Retinal pigment epithelial cell (primary cell): ENCODE measurements at places on chromosomes 5 and 9.

DNA sequence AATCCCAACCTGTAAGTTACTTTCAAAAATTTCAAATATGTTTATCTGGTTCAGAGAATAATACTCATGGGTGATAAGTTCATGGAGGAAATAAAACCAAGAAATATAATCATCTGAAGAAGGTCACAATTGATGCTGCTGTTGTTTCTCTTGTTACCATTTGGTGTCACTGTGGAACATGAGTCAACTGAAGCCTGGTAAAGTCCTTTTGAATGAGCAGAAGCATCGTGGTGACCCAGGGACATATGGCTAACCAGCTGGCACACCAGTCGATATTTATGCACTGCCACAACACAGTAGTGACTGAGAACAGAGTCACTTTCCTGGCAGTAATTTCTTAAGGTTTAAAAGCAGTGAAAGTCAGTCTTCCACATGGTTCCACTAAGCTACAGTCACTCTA, 612.9 kb upstream of the TLE4 start:
- no peak for DNase-seq

DNA sequence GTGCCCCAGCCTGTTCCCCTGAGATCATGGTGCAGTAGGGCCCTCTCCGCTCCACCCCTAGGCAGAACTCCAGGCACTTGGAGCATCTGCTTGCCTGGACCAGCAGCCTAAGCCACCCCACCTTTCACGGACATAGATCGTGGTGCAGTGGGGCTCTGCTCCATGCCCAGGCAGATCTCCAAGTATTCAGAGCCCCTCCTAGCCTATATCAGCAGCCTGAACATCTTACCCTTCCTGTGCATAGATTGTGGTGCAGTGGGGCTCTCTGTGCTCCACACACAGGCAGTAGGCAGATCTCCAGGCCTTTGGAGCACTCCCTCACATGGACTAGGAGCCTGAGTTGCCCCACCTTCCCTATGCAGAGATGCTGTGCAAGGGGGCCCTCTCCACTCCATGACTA, 103.0 kb downstream of the GLIS3 start:
- DNase-seq: no peak

DNA sequence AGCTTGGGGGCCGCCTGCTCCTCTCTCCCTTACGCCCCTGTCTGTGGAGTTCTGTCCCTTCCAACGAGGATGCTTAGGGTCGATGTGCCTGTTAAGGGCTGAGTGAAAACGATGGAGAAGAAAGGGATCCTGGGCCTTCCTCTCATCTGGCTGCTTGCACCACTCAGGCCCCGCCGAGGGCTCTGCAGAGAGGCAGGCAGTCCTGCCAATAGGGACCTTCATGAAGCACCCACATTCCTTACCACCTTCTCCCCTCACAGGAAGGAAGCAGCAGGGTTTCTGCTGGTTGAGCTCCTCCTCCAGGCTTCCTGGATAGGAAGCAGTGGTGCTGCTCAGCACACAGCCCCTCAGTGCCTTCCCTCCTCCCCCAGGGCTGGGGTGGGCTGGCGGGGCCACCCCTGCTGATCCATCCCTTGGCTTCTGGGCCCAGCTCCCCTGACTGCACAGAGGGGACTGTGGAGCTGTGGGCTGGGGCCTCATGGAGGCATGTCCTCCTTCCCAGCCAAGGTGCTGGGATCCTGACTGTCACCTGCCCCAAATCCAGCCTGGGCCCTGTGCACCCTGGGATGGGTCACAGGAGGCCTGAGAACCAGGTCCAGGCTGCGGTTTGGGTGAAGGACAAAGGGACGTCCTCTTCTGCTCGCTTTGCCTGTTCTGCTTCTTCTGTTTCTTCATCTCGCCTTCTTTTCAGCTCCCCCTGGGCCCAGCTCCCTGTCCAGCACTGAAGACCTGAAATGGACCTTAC, 50.5 kb downstream of the AHRR start:
- no peak for DNase-seq

DNA sequence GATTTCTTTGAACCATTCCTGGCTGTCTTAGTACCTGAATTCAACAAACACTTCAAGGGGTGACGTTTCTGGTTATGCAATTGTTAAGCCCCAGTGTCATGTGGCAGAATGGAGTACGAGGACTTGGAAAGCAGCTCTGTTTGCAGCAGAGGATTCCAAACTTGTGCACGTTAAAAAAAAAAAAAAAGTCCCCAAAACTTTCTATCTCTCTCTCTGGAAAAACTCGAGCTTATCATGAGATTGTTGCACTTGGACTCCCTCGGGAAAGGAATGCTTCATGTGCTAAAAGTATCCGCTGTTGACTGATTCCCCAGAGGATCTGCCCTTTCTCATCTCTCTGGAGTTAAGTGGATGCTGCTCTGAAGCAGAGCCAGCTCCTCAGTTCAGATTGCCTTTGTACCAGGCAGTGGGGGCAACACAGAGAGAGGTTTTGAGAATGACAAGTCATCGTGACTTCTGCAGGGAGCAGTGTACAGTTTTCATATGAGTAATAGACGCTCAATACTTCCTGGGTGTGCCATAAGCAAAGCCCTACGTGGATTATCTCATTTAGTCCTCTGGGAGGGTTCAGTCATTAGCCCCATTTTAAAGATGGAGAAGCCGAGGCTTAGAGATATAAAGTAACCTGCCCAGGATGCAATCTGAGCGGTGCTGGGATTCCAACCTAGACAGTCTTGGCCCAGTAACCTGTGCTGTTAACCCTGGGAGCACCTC, 28.1 kb downstream of the TMOD1 start:
- DNase-seq: peak; percentile 4

DNA sequence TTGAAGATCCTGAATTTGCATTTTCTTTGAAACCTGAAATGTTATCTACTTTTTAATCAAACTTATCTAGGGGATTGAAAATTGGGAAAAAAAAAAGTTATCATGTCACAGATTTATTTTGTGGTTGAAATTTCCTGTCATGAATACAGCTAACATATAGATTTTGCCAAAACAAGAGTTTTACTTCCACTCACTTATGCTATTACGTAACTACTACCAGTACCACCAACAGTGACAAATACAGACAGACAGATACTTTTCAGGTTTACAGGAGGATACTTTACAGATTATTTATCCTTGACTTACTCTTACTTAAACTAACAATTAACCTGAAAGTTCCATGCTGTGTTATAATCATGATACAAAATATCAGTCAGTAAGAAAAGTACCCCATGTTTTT, 6.8 kb upstream of the MRPS30 start:
- no peak for DNase-seq

GRCh38 chr5:177232761-177233160, 70.8 kb downstream of the RAB24 start:
- DNase-seq: no peak

DNA sequence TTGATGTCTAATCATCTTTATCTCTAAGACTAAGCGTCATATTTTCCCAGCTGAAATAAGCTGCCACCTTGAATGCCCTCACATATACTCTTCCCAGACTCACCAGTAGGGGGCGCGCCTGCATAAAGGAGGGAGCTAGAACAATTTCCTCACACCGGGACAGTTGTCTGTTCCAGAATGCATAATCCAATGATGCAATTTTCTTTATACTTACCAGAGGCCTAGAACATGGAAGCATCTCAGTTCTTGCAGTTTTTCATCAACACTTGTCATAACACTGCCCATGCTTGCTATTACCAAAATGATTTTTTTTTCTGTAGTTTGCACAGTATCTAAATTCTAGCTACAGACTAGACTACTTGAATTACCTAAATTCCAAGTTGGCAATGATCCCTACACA, 203.9 kb downstream of the FRMD3 start:
- DNase-seq: peak; percentile 40

DNA sequence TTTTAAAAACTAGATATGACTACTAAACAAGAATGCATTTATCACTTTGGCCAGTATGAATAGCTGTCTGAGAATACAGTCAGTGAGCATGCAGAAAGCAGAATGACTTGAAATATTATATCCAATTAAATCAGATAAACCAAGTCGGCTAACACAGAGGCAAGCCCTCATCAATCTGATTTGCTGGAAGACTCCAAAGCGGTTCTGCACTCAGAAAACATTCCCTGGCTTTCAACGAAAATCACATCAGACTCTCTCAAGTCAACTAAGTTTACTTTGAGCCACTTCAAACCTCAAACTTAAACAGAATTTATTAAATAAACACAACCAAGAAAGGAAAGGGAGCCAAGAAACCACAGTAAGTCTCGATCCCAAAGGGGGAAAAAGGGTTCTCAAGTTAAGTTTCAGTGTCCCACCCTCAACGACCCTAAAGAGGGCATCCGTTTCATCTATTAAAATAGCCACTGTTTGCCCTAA, 1.4 kb downstream of the MYO10 start:
- no peak for DNase-seq

DNA sequence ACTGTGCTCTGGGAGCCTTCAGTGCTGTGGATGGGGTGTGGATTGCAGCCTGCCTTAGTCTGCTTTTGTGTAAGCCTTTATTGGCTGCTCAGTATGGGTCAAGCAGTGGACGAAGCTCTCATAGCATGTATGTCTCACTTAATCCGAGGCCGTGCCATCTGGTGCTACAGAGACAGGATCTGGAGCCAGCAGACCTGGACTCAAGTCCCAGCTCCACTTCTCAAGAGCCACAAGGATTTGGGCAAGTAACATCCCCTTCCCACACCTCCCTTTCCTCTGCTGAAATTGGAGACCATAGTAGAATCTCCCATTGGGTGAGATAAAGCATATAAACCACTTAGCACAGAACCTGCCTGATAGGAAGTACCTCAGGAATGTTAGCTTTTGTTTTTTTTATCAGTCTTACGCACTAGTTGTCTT, 23.4 kb upstream of the LECT2 start:
- no peak for DNase-seq

- DNase-seq: no peak
These were observed 17.9 kb downstream of the FGD3 start for GRCh38 chr9:92965061-92965758.

DNA sequence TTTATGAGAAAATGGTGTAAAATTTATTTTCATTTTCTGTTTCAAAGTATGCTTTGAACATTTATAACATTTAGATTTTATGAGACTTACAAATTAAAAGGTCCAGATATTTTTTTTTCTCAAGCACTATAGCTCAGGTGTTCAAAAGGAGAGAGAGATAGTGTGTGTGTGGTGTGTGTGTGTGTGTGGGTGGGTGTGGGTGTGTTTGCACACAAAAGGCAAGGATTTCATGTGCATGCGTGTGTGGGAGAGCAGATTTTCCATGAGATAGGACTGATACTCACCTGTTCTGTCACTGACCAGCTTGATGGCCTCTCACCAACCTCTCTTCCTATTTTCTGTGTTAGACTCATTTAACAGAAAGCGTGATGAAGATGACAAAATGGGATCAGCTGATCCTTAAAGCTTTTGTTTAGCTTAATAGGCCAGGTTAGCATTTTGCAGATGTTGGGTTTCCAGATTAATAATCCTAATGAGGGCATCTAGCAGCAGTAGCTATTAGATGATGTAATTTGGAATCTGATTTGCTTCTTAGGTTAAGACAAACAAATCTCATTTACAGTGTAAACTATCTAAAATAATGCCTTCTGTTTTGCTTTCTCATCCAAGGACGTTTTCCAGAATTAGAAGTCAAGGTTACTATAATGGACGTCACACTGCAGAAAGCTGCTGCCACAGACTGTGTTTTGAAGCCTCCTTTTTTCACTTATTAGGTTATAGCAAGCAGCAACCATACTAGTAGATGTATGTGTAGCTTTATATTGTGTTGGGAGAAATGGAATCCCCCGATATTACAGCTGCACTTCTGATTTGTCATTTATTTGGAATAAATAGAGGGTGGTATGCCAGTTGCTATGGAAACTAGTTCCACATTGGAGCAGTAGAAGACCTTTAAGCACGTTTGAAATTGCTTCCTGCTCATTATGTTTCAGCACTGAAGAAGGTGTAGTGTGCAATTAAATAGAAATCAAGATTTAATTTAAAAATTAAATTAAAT, 355.6 kb downstream of the TAF11L14 start:
- DNase-seq: no peak

GRCh38 chr5:36026706-36027465, 35.7 kb upstream of the UGT3A1 start:
- no peak for DNase-seq

GRCh38 chr9:114114364-114114763, 15.3 kb upstream of the KIF12 start:
- no peak for DNase-seq

GRCh38 chr5:170571281-170571731, 67.5 kb downstream of the KCNIP1 start:
- peak; percentile 61 for DNase-seq

DNA sequence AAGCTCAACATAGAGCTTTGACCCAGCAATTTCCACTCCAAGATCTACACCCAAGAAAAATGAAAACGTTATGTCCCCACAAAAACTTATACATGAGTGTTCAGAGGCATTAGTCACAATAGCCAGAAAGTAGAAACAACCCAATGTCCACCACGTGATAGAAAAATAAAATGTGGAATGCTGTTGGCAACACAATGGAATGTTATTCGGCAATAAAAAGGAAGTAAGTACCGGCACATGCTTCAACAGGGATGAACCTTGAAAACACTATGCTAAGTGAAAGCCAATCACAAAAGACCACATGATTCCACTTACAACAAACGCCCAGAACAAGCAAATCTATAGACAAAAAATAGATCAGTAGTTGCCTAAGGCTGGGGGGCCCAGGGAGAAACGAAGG, 6.0 kb downstream of the UBQLN1 start:
- peak; percentile 47 for DNase-seq

GRCh38 chr5:135504376-135504775, 31.4 kb downstream of the NEUROG1 start:
- DNase-seq: no peak

DNA sequence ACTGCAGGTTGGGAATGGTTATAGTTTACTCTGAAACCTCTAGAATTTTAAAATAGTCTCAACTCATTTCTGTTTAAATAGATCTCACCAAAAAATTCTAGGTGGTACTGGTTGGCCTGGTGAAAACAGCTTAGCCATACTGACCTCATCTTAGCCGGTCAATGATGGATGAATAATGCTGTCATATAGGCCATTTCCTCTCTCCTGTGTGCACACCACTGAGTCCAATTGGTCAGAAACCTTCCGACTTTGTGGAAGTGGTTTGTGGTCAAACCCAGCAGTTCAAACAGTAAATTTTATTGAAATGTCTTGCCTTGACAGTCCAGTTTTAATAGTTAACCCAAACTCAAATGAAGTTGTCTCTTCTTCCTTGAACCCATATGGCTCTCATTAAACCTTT, 98.6 kb downstream of the GIN1 start:
- no peak for DNase-seq

- no peak for DNase-seq
These were observed 54.0 kb upstream of the STXBP1 start for GRCh38 chr9:127557998-127558546.

DNA sequence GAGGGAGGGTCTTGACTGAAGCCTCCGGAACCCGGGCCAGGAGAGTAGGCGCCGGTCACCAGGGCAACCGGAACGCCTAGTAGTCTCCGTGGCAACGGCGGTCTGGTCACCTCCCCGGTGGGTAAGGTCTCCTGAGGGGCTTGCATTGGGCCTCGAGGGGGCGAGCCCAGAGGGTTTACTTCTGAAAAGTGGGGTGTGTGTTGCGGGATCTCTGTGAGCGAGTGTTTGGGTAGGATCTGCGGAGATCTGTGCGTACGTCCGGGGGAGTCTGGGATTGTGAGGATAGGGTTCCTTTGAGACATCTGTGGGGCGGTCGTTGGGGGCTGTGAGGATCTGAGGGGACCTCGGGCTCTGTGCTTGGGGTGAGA, at the start of gene FAM221B:
Gene FAM221B (minus strand): TSS at position 17 of the 368 bp plus-strand sequence. CDS start 2,571 bp downstream, outside the sequence.
- no peak for DNase-seq
